ENCODE measurements at places on chromosomes 13 and 19.

DNA sequence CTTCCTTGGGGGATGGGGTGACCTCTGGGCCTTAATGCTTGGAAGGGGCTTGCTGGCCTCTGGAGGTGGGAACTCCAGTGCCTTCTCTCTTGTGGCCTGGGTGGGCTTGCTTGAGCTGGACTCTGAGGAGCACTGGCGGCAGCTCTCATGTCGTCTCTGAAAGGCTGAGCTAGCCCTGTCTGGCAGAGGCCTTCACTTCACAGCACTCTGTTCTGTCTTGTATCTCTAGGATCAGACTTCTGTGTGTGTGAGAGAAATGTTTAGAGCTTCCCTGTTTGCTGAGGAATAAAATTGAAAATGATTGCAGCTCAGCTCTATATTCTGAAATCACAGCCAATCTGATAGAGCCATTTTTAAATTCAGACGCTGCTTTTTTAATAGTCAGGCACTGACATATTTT lies 185.3 kb downstream of the KCNRG start:
- DNase-seq = no peak

DNA sequence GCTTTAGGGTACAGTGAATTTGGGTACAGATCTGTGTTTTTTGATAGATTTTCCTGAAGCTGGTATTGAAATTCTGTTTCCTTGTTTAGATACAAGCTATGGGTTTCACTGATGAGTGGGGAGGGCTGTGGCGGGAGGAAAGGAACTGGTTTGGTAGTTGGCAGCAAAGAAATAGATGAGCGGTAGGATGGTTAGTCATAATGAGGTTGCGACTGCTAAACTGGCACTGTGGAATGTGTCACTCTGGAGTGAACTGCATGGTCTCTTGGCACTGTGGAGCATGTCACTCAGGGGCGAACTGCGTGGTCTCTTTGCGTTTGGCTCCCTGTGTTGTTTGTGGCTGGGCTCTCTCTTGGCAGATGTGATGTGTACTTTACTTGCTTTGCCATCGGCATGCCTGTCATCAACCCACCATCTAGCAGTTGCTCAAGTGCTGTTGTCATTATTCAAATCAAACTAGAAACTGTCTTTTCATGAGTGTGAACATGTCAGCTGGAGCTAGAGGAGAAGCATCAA lies 82.1 kb downstream of the ATP8A2 start:
- no peak for DNase-seq

DNA sequence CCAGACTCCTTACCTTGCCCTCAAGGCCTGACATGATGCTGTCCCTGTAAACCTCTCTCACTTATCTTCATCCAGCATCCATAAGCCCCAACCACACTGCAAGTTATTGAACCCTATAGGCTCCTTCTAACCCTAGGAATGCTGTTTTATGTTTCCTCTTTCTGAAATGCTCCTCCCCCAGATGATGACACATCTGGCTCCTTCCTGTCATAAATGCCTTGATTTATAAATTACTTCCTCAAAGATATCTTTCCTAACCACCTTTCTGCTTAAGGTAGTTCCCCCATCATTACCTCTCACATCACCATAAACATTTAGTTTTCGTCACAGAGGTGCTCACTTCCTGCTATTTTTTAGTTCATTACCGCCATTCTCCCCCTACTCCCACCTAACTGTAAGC lies 12.3 kb downstream of the RUBCNL start:
- DNase-seq = no peak

DNA sequence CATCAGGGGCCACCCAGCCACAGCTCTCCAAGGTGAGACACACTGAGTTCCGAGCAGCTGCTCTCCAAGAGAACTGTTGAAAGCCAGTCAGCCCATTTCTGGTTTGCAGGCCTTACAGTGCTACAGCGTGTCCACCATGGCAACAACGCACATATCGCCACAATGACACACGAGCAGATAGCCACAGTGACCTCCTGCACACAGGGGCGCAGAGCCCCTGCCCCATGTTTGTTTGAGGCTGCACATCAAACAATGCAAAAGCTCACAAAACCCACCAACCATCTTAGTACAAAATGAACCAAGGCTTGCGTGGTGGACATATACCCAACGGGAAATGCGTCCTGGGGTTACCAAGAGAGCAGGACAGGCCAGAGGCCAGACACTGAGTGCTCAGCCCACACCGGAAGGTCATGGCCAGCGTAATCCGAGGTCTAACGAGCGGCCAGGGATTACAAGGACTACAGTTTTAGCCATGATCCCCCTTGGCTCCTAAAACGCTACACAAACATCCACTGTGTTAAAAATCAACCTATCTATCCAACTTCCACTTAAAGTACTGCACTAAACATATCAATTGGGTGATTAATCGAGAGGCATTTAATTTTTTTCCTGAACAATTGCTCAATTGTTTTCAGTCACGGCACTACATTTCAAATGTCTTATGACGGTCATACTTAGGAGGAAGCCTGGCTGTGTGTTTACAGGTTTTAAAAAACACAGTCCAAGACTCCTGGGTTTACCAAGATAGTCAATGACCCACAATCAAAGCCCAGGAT lies 56.0 kb downstream of the STK24 start:
- DNase-seq = no peak

GRCh38 chr13:60482012-60482411 lies 85.0 kb downstream of the TDRD3 start:
- no peak for DNase-seq

DNA sequence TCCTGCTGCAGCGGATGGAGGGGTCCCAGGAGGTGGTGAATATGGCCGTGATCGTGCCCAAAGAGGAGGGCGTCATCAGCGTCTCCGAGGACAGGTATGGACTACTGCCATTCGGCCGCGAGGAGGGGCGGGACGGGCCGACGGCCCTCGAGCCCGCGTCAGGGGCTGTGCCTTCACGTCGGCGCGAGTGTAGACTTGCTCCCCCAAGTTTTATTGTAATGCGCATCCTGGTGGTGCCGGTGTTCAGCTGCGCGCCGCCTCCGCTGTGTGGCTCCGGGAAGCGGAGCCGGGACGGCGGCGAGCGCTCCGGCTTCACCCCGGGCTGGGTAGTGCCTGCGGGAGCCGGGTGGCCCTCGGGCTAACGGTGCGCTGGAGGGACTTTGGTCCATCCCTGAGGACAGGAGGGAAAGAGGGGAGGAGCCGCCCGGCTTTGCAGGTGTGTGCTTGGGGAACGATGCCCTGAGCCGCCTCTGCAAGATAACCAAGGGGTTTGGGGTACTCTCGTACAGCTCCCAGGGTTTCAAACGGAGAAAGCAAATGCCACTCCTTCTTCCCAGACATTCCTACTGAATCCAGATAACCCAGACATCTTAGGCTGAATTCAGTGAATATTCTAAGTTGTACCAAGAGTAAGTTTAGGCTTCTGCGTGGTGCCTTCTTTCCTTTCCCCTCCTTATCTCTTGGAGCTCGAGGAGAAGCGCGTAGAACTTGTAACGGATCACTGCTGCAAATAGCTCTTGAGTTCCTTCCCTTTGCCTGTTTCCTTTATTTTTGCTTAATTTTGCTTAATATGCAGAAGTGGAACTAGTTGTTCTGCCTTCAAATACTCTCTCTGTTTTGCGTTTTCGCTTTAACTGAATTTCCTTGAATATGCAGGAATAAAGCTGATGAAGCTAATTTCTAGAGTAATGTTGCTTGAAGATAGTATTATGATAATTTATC lies 740 bp downstream of the WDFY2 start:
- DNase-seq = peak; percentile 16

GRCh38 chr19:56566904-56567273 lies 379 bp upstream of the ZNF470 start:
- DNase-seq = peak; percentile 23

GRCh38 chr13:52994865-52995264 lies 33.7 kb upstream of the OLFM4 start:
- DNase-seq = no peak

DNA sequence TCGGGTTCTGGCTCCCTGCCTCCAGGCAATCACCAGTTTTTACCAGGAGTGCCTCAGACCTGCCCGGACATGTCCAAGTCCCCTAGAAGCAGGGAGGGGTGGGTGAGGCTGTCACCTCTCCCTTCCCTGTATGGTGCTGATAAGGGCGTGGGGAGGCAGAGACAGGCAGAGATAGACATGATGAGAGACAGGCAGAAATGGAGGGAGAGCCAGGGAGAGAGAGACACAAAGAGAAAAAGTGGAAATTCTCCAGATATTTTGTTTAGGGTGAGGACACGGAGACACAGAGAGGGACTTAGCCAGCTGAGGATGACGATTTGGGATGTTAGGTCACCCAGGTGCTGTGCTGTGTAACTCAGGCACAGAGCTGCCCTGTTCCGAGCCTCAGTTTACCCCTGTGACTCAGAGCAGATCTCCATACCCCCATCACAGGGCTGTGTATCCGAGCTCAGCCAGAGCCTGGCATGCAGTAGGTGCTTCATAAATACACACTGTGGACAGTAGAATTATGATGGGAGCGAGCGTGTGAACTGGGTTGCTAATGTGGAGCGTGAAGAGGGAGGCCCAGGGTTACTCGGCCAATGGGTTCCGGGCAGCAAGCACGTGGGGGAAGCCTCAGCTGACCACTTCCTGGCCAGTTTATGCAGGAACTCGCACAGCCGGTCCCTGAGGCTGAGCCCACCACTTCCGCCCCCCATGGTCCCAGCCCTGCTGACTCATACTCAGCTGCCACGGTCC lies 11.9 kb upstream of the GDF15 start:
- DNase-seq = peak; percentile 77

DNA sequence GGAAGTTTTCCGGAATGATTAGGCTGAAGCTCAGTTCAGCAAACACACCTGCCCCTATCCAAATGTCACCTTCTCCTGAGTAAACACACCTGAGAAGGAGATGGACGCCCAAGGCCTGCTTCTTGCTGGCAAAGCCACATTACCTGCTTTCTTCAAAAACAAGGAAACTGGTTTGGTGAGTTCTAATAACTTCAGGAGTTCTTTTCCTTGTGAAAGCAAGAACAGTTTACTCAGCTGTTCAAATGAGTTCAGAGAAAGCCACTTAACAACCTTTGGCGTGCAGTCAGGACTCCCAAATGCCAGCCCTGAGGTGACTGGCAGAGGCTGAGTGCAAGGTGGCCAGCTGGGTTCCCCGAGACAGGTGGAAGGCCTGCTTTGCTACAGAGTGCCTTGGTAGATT lies 160.5 kb downstream of the STK24 start:
- no peak for DNase-seq

GRCh38 chr13:24605923-24606372 lies 74.3 kb upstream of the ATP12A start:
- no peak for DNase-seq

GRCh38 chr19:1063030-1063908 lies 3.7 kb upstream of the ARHGAP45 start:
- DNase-seq = no peak

DNA sequence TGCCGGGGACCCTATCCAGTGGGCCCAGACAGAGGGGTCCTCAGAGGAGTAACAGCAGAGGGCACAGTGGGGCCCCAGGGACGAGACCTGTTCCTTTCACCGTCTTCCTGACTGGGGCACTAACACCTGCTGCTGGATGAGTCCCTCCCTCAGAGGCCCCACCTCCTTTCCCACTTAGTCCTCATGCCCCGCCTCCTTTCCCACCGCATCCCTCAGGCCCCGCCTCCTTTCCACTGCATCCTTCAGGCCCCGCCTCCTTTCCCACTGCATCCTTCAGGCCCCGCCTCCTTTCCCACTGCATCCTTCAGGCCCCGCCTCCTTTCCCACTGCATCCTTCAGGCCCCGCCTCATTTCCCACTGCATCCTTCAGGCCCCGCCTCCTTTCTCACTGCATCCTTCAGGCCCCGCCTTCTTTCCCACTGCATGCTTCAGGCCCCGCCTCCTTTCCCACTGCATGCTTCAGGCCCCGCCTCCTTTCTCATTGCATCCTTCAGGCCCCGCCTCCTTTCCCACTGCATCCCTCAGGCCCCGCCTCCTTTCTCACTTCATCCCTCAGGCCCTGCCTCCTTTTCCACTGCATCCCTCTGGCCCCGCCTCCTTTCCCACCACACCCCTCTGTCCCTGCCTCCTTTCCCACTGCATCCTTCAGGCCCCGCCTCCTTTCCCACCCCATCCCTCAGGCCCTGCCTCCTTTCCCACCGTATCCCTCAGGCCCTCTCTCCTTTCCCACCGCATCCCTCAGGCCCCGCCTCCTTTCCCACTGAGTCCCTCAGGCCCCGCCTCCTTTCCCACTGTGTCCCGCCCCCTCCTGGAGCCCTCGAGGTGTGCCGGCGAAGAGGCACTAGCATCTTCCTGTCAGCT lies 6.7 kb downstream of the SPPL2B start:
- no peak for DNase-seq

- DNase-seq = no peak
Measured at GRCh38 chr19:47093841-47094240, 19.7 kb downstream of the ZC3H4 start.

DNA sequence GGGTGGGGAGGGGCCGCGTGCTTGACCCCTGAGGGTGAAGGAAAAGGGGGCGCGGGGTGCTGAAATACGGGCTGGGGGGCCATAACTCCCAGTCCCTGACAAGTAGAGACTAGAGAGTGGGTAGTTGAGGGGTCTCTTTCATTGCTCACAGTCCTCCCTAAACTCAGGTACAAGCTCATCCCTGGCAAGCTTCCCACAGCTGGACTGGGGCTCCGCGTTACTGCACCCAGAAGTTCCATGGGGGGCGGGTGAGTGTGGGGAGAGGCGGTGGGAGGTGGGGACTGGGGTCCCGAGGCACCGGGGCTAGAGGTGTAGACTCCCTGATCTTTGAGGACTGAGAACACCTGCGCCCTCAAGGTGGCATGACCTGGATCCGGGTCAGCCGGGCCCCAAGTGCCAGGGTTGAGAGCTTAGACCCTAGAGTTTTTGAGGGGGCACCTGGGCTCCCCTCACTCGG lies 1.3 kb downstream of the ETV2 start:
- DNase-seq = no peak

All from amniotic stem cell (primary cell).